ENCODE measurements at places on chromosomes 11 and 22.

DNA sequence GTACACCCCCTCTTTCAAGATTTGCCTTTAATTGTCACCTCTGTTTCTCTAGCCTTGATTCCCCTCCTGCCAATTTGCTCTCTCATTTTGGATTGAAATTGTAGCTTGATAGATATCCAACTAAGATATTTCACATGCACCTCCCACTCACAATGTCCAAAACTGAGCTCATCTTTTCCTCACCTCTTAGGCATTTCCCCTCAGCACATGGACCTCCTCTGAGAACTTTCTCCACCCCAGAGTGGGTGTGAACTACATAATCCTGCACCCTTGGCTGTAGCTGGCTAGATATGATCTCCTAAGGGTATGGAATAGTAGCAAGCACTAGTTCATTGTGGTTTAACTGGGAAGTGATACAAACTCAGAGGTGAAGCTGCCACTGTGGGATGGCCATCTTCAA lies 91.5 kb upstream of the SESN3 start:
- DNase-seq = peak; percentile 77

DNA sequence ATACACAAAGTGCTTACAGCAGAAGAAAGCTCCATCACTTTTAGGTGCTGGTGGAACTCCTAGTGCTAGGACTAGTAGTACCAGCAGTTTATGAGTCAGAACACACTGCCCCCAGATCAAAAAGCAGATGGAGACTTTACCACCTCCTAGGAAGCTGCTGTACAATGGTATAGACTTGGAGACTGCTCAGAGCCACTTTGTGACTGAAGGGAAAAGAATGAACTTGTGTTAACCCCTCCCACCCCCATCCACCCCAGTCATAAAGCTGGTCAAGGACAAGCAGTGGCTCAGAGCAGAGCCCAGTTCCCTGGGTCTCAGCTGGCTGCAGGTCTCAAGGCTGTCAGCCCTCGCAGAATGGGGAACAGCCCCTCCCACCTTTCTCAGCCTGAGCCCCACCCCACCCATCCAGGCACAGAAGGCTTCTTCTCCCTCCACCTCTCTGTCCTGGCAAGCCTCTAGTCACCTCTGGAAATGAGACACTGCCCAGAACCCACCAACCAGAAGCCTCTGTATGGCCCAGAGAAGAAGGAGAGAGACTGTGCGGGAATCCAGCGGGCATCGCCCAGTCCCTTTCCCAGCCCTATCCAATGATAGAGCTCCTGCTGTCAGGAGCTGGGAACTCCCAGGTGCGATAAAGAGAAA lies 23.8 kb downstream of the PACSIN2 start:
- peak; percentile 67 for DNase-seq

GRCh38 chr11:17570034-17570433 lies 23.0 kb downstream of the OTOG start:
- DNase-seq = no peak

- peak; percentile 67 for DNase-seq
Measured at GRCh38 chr11:62497132-62497801, 49.3 kb downstream of the AHNAK start.

GRCh38 chr11:32939866-32940265 lies 47.3 kb downstream of the QSER1 start:
- DNase-seq = peak; percentile 7

GRCh38 chr11:119248750-119249670 lies 42.9 kb downstream of the CBL start:
- no peak for DNase-seq

GRCh38 chr11:870127-870413 lies 27.4 kb downstream of the TSPAN4 start:
- DNase-seq = no peak

DNA sequence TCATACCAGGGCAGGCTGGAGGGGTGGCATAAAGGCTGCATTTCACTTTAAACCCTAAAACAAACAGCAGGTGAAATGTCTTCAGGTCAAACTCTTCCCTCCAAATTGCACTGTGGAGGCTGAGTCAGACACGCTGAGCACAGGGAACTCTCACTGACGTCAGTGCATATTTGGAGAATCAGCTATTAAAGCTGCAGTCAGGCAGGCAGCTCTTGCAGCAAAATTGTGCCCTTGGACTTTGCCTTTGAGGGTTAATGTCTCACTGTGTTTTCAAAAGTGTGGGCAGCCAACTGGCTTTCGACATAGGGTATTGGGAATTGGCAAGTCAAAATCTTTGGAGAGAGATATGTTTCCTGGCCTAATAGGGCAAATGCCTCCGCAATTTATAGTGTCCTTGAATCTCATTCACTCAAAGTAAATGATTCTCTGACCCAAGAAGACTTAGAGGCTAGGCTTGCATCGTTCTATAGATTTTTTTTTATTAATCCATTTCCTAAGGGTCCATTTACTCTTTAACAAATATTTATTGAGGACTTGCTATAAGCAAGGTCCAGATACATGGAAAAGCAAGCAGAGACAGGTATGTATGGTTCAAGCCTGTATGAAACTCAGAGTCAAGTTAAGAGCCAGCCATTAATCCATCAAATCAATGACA lies 27.7 kb upstream of the SMCO4 start:
- peak; percentile 40 for DNase-seq

- peak; percentile 98 for DNase-seq
Measured at GRCh38 chr11:32088117-32088941, 2.5 kb upstream of the RCN1 start.

GRCh38 chr22:45585437-45585755 lies 82.7 kb downstream of the FBLN1 start:
- peak; percentile 84 for DNase-seq

- DNase-seq = peak; percentile 11
Measured at GRCh38 chr11:92931746-92932422, 37.6 kb upstream of the MTNR1B start.

DNA sequence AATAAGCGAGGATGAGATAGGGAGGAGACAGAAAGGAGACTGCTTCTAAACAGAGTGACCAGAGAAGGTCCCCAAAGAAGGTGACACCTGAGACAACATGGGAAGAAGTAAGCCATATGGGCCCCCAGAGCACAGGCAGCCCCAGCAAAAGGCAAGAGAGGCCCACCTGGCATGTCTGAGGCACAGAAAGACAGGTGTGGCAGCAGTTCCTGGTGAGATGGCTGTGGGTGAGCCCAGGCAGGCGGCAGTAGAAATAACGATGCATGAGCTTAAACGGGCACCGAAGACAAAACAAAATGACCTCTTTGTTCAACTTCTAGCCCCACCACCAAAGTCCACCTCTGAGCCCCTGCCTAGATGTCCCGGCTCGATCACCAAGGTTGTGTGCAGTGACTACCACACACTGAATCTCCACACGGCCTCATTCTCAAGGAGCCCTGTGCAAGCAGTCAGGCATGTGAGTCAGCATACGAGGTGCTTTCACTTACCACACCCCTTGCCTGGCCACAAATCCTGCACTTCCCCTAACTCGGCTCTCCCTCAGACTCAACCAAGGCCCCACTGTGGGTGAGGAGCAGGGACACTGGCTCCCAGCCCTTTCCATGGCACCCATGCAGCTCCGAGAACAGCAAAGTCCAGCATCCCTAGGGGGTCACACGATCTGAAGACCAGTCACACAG lies 77.6 kb downstream of the PACSIN2 start:
- DNase-seq = peak; percentile 73

DNA sequence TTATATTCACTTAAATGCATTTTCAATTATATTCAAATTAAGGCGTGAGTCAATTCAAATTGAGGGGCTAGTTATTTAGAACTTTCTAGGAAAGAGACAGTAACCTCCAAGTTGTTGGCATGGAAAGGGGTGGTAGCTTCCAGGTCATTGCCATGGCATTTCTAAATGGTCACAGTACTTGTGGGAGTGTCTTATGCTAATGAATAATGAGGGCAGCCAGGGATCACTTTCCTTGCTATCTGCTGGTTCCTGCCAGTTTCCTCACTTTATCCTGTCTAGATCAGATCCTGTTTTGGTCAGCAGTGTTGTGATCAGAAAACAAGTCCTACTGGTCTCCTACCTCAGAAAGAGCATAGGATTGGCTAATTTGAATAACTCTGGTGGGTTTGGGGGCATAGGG lies 21.8 kb upstream of the RNASEH2C start:
- no peak for DNase-seq
